ENCODE measurements at places on chromosomes 4 and X.

DNA sequence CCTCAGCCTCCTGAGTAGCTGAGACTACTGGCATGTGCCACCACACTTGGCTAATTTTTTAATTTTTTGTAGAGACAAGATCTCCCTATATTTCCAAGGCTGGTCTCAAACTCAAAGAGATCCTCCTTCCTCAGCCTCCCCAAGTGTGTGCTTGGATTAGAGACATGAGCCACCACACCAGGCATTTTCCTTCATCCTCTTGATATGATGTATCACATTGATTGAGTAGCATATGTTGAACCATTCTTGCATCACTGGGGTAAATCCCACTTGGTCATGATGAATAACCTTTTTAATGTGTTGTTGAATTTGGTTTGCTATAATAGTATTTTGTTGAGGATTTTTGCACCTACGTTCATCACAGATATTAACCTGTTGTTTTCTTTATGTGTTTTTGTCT is 24.2 kb upstream of the PPM1K start:
- DNase-seq = no peak

GRCh38 chr4:72938516-72938915 is 131.0 kb downstream of the COX18 start:
- no peak for DNase-seq

GRCh38 chr4:57110640-57111511 is 691 bp upstream of the IGFBP7 start:
- DNase-seq = peak; percentile 46

DNA sequence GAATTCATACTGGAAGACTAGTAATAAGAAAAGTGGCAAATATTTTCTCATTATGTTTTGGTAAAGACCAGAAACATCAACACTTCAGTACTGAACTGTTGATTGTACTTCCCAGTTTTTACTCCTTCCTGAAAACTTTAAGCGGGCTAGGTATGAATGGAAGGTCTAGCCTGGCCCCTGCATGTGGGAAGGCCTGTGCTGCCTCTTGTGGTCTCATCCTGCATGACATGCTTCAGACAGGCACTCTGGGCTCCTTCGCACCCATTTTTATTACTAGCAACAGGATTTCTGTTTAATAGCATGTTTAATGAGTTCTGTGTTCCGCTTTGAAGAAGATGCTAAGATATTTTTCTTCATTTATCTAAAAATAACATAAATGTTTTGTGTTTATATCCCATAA is 279.1 kb downstream of the ANK2 start:
- peak; percentile 12 for DNase-seq

- DNase-seq = no peak
Measured at GRCh38 chr4:132809298-132810032, 339.6 kb upstream of the PCDH10 start.

GRCh38 chr4:106914223-106914622 is 121.9 kb downstream of the DKK2 start:
- no peak for DNase-seq

GRCh38 chrX:47936940-47937317 is 66.9 kb downstream of the ZNF182 start:
- no peak for DNase-seq

- no peak for DNase-seq
Measured at GRCh38 chr4:142372530-142373260, 473.4 kb downstream of the INPP4B start.

GRCh38 chr4:158722291-158722916 is 792 bp downstream of the PPID start:
- DNase-seq = peak; percentile 23

GRCh38 chr4:150329373-150329772 is 251.1 kb downstream of the DCLK2 start:
- no peak for DNase-seq

GRCh38 chr4:2671267-2671895 is 84.8 kb downstream of the TNIP2 start:
- DNase-seq = no peak

GRCh38 chr4:25795091-25795490 is 67.7 kb downstream of the SEL1L3 start:
- no peak for DNase-seq

Data from body of pancreas (tissue), 4 donors.